ENCODE measurements at places on chromosomes 12 and 14. TPM values are rescaled to one million over a fixed set of nuclear protein-coding genes. Genes with fewer than 3 reads are reported as not detected.

DNA sequence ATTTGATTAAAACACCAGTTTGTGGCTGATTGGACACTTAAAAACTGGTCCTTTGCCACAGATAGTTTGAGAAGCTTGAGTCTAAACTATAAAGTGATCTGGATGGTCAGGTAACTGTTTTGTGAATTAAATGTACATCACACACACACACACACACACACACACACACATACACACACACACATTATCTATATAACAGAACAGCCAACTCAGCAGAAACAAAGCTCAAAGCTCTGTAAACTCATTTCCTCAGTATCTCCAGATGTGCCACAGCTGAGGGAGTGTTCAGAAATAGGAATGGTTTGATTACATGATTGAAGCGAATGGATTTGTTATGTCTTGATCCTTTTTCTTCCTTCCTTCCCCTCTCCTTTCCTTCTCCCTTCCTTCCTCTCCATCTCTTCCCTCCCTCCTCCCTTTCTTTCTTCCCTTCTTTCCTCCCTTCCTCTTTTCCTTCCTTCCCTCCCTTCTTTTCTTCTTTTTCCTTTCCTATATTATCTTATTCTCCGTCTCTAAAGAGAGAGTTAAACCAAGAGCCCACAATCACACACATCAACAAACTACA is 100.3 kb downstream of the LLPH start:
- no peaks in the 10 kb centered on the region for H3K36me3 ChIP-seq
- no peak overlapping the region for H3K4me3 ChIP-seq
- no peaks in the 10 kb centered on the region for H3K4me1 ChIP-seq
- H3K27me3 ChIP-seq, result peaks cover 11% of the 10 kb centered on the region
- H3K27ac ChIP-seq, result no peak overlapping the region
- DNase-seq, result no peak

DNA sequence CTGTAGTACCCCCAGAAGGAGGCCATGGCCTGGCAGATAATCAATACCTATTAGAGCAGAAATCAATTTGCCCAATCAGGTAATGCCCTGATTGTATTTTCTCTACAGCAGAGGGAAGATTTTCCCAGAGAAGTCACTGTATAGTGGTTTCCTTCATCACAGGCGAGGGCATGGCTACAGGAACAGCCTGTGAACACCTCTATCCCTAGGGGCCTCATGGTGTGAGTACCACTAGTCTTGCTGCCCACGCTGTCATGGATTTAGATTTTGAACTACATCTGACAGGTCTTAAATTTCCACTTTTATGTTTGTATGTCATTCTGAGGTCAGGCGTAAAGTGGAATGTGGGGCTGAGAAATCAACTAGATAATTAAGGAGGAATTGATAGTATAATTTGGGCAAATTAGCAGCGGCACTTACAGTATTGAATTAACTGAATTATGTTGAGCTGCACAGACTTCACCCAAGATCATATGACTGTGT is 42.4 kb upstream of the STXBP6 start:
- H3K4me3 ChIP-seq, result no peak overlapping the region
- no peaks in the 10 kb centered on the region for H3K4me1 ChIP-seq
- H3K36me3 ChIP-seq, result no peaks in the 10 kb centered on the region

GRCh38 chr14:66345986-66346385 is 140.2 kb upstream of the CCDC196 start:
- no peak overlapping the region for H3K4me3 ChIP-seq
- H3K27ac ChIP-seq, result no peak overlapping the region
- peaks cover 2% of the 10 kb centered on the region for H3K36me3 ChIP-seq
- DNase-seq, result no peak

DNA sequence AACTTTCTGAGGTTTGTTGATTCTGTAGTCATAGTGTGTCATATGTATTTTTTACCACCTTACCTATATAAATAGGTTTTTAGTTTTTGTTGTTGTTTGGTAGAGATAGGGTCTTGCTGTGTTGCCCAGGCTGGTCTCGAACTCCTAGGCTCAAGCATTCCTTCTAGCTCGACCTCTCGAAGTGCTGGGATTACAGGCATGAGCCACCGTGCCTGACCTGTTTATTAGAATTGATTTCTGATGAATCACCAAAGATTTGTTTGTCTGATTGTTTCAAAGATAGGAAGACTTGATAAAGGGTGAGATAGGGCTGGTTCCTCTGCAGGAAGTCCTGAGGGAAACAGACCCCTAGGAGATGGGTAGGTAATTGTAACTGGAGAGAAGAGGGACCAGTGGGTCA is 481.6 kb downstream of the PCNX1 start:
- H3K36me3 ChIP-seq, result peaks cover 8% of the 10 kb centered on the region
- H3K4me1 ChIP-seq, result peaks cover 16% of the 10 kb centered on the region
- no peak overlapping the region for H3K27ac ChIP-seq
- no peaks in the 10 kb centered on the region for H3K27me3 ChIP-seq
- no peak overlapping the region for H3K4me3 ChIP-seq

DNA sequence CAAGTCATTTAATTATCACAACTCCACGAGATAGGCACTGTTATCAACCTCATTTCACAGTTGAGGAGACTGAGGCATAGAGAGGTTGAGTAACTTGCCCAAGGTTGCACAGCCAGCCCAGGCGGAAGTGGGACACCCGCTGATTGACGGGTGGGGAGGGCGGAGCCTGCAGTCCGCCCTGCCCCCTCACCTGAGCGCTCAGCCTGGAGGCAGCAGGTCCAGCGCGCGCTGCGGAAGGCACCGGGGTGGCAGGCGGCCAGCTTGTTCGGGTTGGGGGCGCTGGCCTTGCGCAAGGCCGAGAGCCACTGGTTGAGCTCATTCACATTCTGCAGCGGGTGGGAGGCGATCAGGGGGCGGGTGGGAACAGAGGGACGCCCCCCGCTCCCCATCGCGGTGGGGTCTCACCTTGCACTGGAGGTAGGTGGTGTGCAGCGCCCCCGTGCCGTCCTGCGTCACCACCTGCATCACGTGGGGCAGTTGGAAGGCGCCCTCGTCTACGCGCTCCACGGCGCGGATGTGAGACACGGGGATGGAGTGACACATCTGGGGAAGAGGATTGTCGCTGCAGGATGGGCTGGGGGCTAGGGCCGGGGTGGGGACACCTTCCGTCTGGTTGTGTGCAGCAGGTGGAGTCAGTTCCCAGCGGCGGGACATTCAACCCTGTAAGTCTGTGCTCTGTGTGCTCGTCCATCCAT is 31.7 kb downstream of the RASAL1 start:
- peak overlapping the region; percentile 9 for H3K27ac ChIP-seq
- H3K36me3 ChIP-seq, result no peaks in the 10 kb centered on the region
- peaks cover 8% of the 10 kb centered on the region for H3K4me1 ChIP-seq
- H3K4me3 ChIP-seq, result peak overlapping the region; percentile 71
- peak; percentile 79 for DNase-seq

DNA sequence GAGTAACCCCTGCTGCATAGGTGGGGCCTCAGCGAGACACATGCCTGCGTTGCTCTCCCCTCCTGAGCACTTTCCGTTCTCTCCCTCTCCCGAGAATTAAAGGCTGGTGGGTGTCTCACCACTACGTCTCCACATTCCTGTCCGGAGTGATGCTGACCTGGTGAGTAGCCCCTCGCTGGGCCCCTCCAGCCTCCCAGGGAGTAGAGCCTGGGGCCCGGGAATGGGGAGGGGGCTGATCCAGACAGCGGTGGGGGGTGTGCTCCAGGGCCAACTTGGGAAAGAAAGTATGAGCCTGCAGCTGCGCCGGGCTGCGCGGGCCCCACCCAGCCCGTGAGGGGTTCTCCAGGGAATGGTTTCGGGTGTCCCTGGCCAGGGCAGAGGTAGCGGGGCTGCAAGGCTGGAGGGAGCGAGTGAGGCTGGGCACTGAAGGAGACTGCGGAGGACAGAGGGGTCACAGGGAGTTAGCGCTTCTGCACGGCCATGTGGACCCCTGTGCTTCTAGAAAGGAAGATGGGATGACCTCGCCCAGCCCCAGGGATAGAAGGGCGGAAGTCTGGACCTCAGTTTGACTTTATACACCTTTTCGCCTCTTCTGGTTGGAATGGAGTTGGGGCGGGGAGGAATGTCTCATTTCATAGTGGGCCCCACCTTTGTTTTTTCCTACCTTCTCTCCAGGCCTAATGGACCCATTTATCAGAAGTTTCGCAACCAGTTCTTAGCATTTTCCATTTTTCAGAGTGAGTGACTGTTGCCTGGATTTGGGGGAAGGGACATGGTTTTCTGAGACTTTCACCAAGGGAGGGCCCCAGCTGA is 22.5 kb downstream of the RHOF start:
- H3K27me3 ChIP-seq, result no peaks in the 10 kb centered on the region
- H3K27ac ChIP-seq, result no peak overlapping the region
- H3K36me3 ChIP-seq, result no peaks in the 10 kb centered on the region
- no peak for DNase-seq
- H3K4me1 ChIP-seq, result peaks cover 3% of the 10 kb centered on the region

DNA sequence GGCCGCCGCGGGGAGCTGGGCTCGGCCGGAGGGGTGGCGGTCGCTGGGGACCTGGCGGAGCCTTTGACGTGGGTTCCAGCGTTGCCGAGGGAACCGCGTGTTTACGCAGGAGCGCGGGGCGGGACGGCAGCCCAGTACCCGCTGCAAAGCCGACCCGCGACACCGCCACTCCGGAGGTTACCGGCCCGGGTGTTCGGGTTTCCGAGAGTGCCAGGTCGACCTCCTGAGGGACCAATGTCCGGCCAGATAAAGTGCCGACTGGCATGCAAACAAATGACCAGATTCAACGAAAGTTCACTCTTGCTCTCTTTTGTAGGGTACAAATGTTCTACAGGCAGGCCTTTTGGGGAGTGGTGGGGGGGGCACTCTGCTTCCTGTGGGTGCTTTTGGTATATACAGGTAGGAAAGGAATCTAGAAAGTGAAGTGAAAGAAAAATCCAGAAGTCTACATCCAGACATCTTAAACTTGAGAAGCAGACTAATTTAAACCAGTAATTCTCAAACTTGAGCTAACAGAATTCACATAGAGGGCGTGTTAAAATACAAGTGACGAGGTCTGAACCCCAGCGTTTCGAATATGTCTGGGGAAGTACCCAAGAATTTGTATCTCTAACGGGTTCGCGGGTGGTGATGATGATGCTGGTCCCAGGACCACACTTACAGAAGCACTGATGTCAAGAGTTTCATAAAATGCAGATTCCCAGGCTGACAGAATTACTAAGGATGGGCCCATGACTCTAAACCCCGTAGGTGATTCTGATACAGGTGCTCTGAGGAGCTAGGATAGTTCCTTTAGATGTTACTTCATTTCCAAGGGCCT is at the start of gene GPR135:
TSS of gene GPR135 (minus strand) at position 65 of the 820 bp plus-strand sequence. CDS start 154 bp downstream, outside the sequence.
- no peak within 1 kb of the TSS for H3K27ac ChIP-seq
- H3K27me3 ChIP-seq, result peaks cover 8% of the 10 kb centered on the region
- H3K4me3 ChIP-seq, result peak within 1 kb of the TSS; percentile 80
- peak; percentile 9 for DNase-seq

The TMEM233 gene
- not detected for total RNA-seq

The CFAP251 gene
- total RNA-seq, result 0.62 TPM
